ENCODE measurements at places on chromosomes 11 and 22. TPM values are rescaled to one million over a fixed set of nuclear protein-coding genes. Genes with fewer than 3 reads are reported as not detected.
A peak's percentile ranks its signal among the peaks of the same experiment; 100 is the strongest.

- no peak overlapping the region for H3K4me3 ChIP-seq
- H3K27me3 ChIP-seq, result no peaks in the 10 kb centered on the region
- H3K27ac ChIP-seq, result peak overlapping the region; percentile 58
Measured at GRCh38 chr11:68470304-68470811, 9.8 kb downstream of the PPP6R3 start.

- DNase-seq, result no peak
- H3K27ac ChIP-seq, result no peak overlapping the region
- H3K4me3 ChIP-seq, result no peak overlapping the region
- peaks cover 7% of the 10 kb centered on the region for H3K4me1 ChIP-seq
Measured at GRCh38 chr22:31915586-31915985, 28.7 kb upstream of the YWHAH start.

DNA sequence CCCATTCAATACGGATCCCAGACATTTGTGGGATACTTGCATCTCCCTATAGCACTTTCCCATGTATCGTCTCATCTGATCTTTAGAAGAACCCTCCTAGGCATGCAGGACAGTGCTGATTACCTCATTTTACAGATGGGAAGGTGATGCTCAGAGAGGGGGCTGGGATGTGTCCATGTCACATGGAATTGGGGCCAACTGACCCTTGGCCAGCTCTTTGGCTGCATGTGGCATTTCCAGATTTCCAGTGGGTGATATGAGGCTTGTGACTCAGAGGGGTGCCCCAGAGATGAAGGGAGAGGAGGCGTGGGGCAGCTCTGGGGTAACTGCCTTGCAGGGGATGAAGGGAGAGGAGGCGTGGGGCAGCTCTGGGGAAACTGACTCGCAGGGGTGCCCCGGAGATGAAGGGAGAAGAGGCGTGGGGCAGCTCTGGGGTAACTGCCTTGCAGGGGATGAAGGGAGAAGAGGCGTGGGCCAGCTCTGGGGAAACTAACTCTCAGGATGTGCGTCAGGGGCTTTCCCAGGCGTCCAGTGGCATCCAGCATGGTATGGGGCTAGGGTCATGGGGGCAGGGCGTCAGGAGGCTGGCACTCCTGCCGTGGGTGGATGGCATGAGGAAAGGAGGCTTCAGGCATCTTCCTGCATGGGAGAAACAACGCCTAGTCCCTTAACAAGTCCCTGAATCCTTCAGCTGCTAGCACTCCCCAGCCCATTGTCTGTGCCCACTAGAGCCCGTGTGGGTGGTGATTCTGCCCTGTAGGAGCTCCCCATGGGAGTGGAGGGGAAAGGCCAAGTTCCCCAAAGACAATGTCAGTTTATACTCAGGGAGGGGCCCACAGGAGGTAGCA lies 11.9 kb upstream of the CERK start:
- peak overlapping the region; percentile 51 for H3K4me3 ChIP-seq
- no peaks in the 10 kb centered on the region for H3K36me3 ChIP-seq
- peaks cover 31% of the 10 kb centered on the region for H3K4me1 ChIP-seq
- peak; percentile 35 for DNase-seq
- no peaks in the 10 kb centered on the region for H3K27me3 ChIP-seq

CCDC116 gene
- total RNA-seq, result not detected

YPEL4 gene
- total RNA-seq, result 0.54 TPM

PLAAT3 gene
- total RNA-seq, result 4.8 TPM

DNA sequence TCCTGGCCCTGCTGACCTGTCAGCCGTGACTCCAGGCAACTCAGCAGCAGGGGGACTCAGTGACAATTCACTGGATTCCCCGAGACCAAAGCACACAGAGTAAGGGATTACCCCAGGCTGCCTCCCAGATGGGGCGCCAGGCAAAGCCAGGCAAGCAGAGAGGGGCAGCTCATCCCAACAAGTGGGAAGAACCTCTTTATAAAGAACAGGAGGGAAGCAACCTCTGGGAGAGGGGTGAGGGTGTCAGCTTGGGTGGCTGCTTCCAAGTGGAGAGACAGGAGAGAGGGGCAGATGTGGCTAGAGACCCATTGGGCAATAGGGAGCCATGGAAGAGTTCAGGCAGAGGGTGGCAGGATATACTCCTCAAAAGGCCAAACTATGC lies 1.2 kb downstream of the SLC22A12 start:
- no peak overlapping the region for H3K27ac ChIP-seq
- DNase-seq, result no peak
- H3K36me3 ChIP-seq, result no peaks in the 10 kb centered on the region
- no peaks in the 10 kb centered on the region for H3K4me1 ChIP-seq

GRCh38 chr11:107427569-107428180 lies 29.9 kb downstream of the CWF19L2 start:
- no peak for DNase-seq
- peaks cover 16% of the 10 kb centered on the region for H3K4me1 ChIP-seq
- H3K36me3 ChIP-seq, result peaks cover 28% of the 10 kb centered on the region
- H3K4me3 ChIP-seq, result no peak overlapping the region
- no peak overlapping the region for H3K27ac ChIP-seq

DNA sequence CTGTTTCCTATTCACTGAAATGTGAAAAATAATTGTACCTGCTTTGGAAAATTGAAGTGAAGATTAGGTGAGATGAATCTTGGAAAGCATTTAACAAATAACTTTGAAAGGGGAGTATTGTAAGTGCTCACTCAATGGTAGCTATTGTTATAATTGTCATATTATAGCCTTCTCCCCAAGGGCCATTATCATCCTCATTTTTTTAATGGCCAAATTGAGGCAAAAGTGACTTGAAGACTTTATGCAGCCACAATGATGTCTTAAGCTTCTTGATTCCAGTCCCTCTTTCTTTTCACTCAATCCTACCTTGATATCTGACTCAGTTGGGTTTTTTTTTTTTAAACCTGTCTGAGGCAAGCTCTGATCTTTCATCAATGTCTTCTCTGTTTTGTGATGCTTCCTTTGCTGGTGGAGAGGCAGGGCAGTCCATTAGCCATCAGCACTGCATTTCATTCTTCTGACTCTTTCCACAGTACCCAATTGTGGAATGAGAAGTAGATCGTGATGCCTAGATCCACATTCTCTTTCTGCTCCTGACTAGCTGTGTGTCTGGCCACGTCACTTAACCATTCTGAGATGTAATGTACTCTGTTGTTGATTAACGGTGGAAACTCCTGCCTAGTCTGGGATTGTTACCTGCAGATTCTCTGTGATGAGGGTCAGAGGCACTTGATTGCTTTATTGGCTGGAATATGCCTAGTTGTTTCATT lies 101.4 kb downstream of the DBX1 start:
- no peaks in the 10 kb centered on the region for H3K4me1 ChIP-seq
- no peaks in the 10 kb centered on the region for H3K36me3 ChIP-seq
- H3K4me3 ChIP-seq, result no peak overlapping the region

GRCh38 chr11:2128511-2129307 lies 10.5 kb downstream of the IGF2 start:
- peaks cover 27% of the 10 kb centered on the region for H3K27me3 ChIP-seq
- H3K4me1 ChIP-seq, result no peaks in the 10 kb centered on the region
- no peak overlapping the region for H3K27ac ChIP-seq
- no peak overlapping the region for H3K4me3 ChIP-seq
- H3K36me3 ChIP-seq, result no peaks in the 10 kb centered on the region

PLA2G6 gene
- 53.6 TPM for total RNA-seq

CBLIF gene
- not detected for total RNA-seq

- no peak overlapping the region for H3K4me3 ChIP-seq
- H3K4me1 ChIP-seq, result no peaks in the 10 kb centered on the region
- H3K27ac ChIP-seq, result no peak overlapping the region
- H3K36me3 ChIP-seq, result no peaks in the 10 kb centered on the region
- DNase-seq, result no peak
- H3K27me3 ChIP-seq, result no peaks in the 10 kb centered on the region
Measured at GRCh38 chr11:70860888-70861287, 391.5 kb downstream of the SHANK2 start.

OR10D3 gene
- total RNA-seq, result not detected

- no peaks in the 10 kb centered on the region for H3K27me3 ChIP-seq
- peak overlapping the region; percentile 35 for H3K27ac ChIP-seq
- H3K36me3 ChIP-seq, result no peaks in the 10 kb centered on the region
Measured at GRCh38 chr22:39773503-39773902, 120.1 kb downstream of the ENTHD1 start.

GRCh38 chr11:1449490-1450243 lies 36.9 kb downstream of the MOB2 start:
- no peak overlapping the region for H3K27ac ChIP-seq
- H3K27me3 ChIP-seq, result no peaks in the 10 kb centered on the region
- no peaks in the 10 kb centered on the region for H3K36me3 ChIP-seq

DNA sequence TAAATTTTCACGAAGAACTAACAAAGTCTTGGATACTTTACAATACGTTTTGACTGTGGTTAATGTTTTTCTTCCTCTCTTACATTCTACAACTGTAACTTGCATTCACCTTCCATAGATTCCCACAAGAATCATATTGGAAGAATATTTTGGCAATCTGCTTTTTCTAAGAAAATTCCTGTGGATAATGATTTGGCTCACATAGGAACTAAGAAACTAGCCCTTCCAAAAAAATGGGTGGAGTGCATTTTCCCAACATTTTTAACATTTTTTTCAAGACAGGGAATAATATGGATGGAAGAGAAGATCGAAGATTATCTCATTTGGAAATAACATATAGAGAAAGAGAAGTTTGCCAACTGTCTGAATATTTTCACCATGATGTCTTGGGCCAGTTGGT lies 256.9 kb upstream of the POU2AF2 start:
- H3K36me3 ChIP-seq, result no peaks in the 10 kb centered on the region
- no peaks in the 10 kb centered on the region for H3K27me3 ChIP-seq
- no peak for DNase-seq
- no peaks in the 10 kb centered on the region for H3K4me1 ChIP-seq
- no peak overlapping the region for H3K4me3 ChIP-seq
- H3K27ac ChIP-seq, result no peak overlapping the region

DNA sequence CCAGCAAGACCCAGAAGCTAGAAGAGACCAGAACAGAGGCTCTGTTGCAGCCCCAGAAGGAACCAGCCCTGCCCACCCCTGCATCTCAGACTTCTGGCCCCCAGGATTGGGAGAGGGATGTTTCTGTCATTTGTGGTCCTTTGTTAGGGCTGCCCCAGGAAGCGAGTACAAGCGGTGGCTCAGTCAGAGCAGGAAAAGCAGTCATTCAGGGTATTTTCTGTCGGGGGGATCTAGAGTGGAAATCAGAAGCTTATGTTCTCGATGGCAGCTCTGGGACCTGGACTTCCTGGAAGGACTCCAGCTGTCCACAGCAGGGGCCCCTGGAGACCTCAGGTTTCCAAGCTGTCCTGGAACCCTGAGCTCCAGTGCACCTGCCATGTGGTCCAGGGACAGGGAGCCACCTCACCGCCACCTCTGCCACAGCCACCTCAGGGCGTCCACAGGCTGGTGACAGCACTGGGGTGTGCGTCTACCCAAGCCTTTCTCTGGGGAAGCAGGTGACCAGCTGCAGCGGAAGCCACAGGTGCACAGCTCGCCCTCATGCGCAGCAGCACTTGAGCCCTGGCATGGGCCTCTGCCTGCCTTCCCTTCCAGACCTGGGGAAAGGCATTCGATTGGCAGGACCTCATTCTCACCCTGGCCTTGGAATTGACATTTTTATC lies 2.6 kb downstream of the KRTAP5-5 start:
- no peaks in the 10 kb centered on the region for H3K36me3 ChIP-seq
- H3K27me3 ChIP-seq, result peaks cover 14% of the 10 kb centered on the region
- H3K4me1 ChIP-seq, result no peaks in the 10 kb centered on the region
- no peak overlapping the region for H3K4me3 ChIP-seq
- no peak for DNase-seq

GRCh38 chr11:46736615-46737014 lies 17.6 kb downstream of the F2 start:
- H3K4me1 ChIP-seq, result no peaks in the 10 kb centered on the region
- no peak for DNase-seq
- H3K36me3 ChIP-seq, result peaks cover 8% of the 10 kb centered on the region
- no peak overlapping the region for H3K4me3 ChIP-seq
- H3K27me3 ChIP-seq, result no peaks in the 10 kb centered on the region

GRCh38 chr22:38109371-38110001 lies 998 bp downstream of the BAIAP2L2 start:
- no peak overlapping the region for H3K4me3 ChIP-seq
- peak; percentile 34 for DNase-seq
- H3K36me3 ChIP-seq, result peaks cover 2% of the 10 kb centered on the region
- peaks cover 7% of the 10 kb centered on the region for H3K4me1 ChIP-seq

ABTB2 gene
- total RNA-seq, result 2.5 TPM

- no peak for DNase-seq
- no peaks in the 10 kb centered on the region for H3K36me3 ChIP-seq
- H3K27me3 ChIP-seq, result peaks cover 14% of the 10 kb centered on the region
- H3K4me3 ChIP-seq, result no peak overlapping the region
Measured at GRCh38 chr11:72217841-72218240, 1.2 kb downstream of the FOLR2 start.

- DNase-seq, result no peak
- peaks cover 10% of the 10 kb centered on the region for H3K27me3 ChIP-seq
- no peaks in the 10 kb centered on the region for H3K4me1 ChIP-seq
- H3K36me3 ChIP-seq, result no peaks in the 10 kb centered on the region
Measured at GRCh38 chr11:19525276-19525675, 187.4 kb upstream of the NAV2 start.

RHOD gene
- total RNA-seq, result not detected

MGAT3 gene
- total RNA-seq, result 1.9 TPM

GRCh38 chr11:118383657-118384056 lies 17.7 kb upstream of the ATP5MG start:
- DNase-seq, result no peak
- peaks cover 47% of the 10 kb centered on the region for H3K36me3 ChIP-seq
- no peaks in the 10 kb centered on the region for H3K27me3 ChIP-seq
- no peak overlapping the region for H3K27ac ChIP-seq

ILK gene
- 70.6 TPM for total RNA-seq

MALAT1 gene
- 3,869 TPM for total RNA-seq

OR8D4 gene
- total RNA-seq, result not detected

GRCh38 chr11:2521081-2521732 lies 76.4 kb downstream of the KCNQ1 start:
- H3K4me1 ChIP-seq, result peaks cover 9% of the 10 kb centered on the region
- no peak for DNase-seq
- no peaks in the 10 kb centered on the region for H3K27me3 ChIP-seq
- H3K36me3 ChIP-seq, result no peaks in the 10 kb centered on the region
- no peak overlapping the region for H3K4me3 ChIP-seq
- no peak overlapping the region for H3K27ac ChIP-seq

DNA sequence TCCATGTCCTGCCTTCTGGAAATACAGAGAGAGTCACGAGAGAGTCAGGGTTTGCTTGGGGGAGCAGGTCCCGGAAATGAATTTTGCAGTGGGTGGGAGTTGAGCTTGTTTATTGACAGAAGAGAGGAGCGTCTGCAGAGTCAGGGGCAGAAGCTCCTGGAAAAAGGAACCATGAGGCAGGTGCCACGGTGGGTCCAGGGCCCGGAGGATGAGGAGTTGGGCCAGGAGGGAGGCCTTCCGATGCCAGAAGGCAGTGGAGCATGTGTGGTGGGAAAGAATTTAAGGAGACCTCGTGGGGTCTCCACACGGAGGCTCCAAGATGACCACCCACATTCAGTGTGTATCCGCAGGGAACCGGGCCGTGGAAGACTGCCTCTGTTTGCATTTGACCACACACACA lies 461.2 kb downstream of the BRD1 start:
- H3K4me1 ChIP-seq, result no peaks in the 10 kb centered on the region
- H3K4me3 ChIP-seq, result no peak overlapping the region
- no peak overlapping the region for H3K27ac ChIP-seq
- H3K36me3 ChIP-seq, result no peaks in the 10 kb centered on the region
- H3K27me3 ChIP-seq, result peaks cover 6% of the 10 kb centered on the region

SCN4B gene
- total RNA-seq, result 0.72 TPM

- peak overlapping the region; percentile 79 for H3K4me3 ChIP-seq
- H3K27ac ChIP-seq, result peak overlapping the region; percentile 89
- peak; percentile 60 for DNase-seq
- peaks cover 46% of the 10 kb centered on the region for H3K4me1 ChIP-seq
Measured at GRCh38 chr11:14645015-14645912, 1.7 kb downstream of the PDE3B start.

- H3K4me3 ChIP-seq, result no peak overlapping the region
- peak; percentile 59 for DNase-seq
- H3K4me1 ChIP-seq, result no peaks in the 10 kb centered on the region
- H3K36me3 ChIP-seq, result peaks cover 61% of the 10 kb centered on the region
- H3K27me3 ChIP-seq, result no peaks in the 10 kb centered on the region
Measured at GRCh38 chr11:129881570-129882170, 13.7 kb downstream of the NFRKB start.

All from activated CD8-positive, alpha-beta T cell treated with anti-CD3 and anti-CD28 coated beads for 36 hours (primary cell).